ENCODE measurements at places on chromosomes 7 and 10. TPM values are rescaled to one million over a fixed set of nuclear protein-coding genes. Genes with fewer than 3 reads are reported as not detected.

- DNase-seq: no peak
These were observed 367.0 kb upstream of the MGMT start for GRCh38 chr10:129099992-129100391.

- DNase-seq: no peak
These were observed 150.5 kb downstream of the PCDH15 start for GRCh38 chr10:54650547-54650946.

DNA sequence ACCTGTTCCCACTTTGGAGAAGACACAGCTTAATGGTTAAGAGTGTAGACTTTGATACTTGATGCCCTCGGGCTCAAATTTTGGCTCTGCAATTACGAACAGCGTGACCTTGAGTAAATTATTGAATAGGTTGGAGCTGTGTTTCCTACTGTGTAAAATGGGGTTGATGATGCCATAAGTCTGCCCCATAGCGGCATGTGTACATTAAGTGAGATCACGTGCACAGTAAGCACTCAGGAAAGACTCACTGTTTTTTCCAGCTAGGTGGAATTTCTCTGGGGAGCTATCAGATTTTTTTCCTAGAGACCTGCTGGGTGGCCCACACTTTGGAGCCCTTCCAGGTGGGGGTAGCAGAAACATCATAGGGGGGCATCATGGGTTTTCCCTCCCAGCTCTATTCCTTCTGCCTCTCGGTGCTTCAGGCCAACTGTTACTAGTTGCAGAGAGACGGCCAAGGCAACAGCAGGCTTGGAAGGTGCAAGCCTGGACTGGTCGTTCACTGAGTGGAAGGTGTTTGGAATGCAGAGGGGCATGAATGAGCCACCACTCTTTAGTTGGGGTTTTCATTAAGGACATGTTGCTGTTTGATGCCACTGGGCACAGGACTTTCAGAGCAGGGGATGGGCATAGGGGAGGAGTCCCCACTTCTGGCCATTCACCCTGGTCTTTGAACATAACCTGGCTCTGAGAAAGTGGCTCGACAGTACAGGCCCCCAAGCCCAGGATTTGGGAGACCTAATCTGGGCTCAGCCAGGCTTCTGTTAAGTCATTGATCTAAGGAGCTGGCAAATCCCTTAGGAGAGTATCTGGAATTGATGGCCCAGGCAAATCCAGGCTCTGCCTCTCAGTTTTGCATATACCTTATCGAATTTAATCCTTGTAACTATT lies 64.0 kb downstream of the SYPL1 start:
- no peak for DNase-seq

The HKDC1 gene
- polyA plus RNA-seq: 0.07 TPM

GRCh38 chr7:72025381-72025960 lies 386.7 kb downstream of the CALN1 start:
- DNase-seq: no peak

- no peak for DNase-seq
These were observed 99.6 kb downstream of the ST8SIA6 start for GRCh38 chr10:17354781-17355180.

GRCh38 chr10:24463611-24464426 lies 254.9 kb downstream of the KIAA1217 start:
- peak; percentile 98 for DNase-seq

The SSC4D gene
- 0.63 TPM for polyA plus RNA-seq

DNA sequence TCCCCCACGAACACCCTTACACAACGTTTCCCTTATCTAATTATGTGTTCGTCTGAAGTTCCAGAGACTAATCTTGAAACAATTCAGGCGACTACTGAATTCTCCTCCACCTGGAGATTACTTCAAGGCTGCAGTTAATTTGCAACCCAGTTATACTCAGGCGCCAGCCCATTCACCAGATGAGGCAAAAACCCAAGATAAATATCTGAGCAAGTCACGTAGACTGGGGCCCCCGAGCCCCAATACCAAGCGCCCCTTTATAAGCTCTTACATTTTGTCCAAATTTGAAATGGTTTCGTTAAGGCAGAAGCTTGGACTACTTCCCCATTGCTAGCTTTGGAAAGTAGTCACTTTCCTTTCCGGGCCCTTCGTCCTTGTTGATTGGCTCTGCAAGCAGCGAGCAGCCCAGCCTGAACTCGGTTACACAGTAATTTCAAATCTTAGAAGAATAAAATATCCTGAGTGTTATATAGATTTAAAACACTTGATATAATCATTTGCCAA lies 1.2 kb downstream of the TPK1 start:
- no peak for DNase-seq

- DNase-seq: peak; percentile 67
These were observed 68.7 kb downstream of the SGMS1 start for GRCh38 chr10:50554995-50555568.

GRCh38 chr7:20395511-20395910 lies 64.8 kb downstream of the ITGB8 start:
- no peak for DNase-seq

The UCMA gene
- not detected for polyA plus RNA-seq

- peak; percentile 19 for DNase-seq
These were observed 23.0 kb upstream of the GRID1 start for GRCh38 chr10:86389441-86390193.

DNA sequence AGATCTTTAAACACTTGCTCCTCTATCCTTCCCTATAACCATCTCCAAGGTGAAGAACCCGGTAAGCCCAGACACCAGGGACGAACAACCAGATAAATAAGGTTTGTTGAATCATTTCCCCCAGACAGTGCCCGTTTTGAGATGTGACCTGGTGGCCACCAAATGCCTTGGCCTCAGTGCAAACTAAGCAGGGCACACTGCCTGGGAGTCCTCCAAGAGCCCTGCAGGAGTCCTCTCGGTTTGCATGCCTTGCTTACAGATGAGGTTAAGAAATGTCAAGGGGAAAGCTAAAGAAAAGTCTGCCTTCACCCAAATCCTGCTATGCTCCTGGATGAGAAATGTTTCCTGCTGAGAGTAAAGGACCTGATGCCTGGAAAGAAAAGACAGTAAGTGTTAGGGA lies 31.6 kb downstream of the SLIT1 start:
- DNase-seq: no peak

The GAD2 gene
- not detected for polyA plus RNA-seq

DNA sequence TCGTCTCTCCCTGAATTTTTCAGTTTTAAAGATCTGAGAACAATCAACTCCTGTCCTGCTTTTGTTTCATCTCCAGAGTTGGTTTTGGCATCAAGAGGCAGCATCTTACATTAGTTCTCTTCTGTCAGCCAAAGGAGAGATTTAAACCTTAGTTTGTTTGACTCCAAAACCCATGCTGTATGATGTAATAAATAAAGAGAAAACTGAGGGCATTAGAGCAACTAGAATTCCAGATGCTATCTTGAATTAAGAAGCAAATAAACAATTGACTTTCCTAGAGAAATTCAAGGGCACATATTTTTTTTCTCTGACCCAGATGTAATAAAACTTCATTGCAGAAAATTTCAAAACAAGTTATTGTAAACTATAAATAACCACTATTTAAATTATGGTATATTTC lies 54.4 kb downstream of the INHBA start:
- no peak for DNase-seq

The SNX10 gene
- polyA plus RNA-seq: not detected

The UCN3 gene
- not detected for polyA plus RNA-seq

DNA sequence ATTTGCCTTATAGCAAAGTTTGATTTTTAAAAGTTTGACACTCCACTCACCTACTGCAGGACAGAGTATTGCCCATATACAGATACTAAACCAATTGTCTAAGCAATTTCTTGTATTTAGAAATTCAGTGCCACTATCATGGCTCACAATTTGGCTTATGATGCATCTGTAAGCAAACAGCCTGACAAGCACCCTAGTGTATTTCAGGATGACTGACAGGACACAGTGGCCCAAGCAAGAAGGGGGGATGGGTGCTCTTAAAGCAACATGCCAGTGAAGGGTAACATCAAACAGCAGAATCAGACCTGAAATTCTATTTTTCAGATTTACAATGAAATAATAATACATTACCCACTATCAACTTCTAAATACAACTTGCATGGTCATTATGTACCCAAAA lies 30.5 kb downstream of the CTNNA3 start:
- DNase-seq: no peak

DNA sequence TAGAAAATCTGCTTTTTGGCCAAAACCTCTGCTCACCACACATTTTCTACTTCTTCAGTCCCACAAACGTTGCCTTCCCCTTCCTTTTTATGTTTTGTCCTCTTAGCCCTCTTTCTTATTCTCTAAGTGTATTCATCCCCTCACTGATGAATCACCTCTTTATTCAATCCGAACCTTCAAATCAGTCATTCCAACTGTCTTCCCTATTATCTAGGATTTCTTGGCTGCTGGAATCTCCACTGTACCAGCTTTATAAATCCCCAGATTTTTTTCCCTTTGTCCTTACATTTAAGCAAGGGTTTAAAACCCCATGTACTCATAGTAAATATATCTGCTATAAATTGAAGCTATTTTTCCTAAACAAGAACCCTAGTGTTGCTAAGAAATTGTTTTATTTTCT lies 176.9 kb downstream of the SEMA3A start:
- DNase-seq: no peak

DNA sequence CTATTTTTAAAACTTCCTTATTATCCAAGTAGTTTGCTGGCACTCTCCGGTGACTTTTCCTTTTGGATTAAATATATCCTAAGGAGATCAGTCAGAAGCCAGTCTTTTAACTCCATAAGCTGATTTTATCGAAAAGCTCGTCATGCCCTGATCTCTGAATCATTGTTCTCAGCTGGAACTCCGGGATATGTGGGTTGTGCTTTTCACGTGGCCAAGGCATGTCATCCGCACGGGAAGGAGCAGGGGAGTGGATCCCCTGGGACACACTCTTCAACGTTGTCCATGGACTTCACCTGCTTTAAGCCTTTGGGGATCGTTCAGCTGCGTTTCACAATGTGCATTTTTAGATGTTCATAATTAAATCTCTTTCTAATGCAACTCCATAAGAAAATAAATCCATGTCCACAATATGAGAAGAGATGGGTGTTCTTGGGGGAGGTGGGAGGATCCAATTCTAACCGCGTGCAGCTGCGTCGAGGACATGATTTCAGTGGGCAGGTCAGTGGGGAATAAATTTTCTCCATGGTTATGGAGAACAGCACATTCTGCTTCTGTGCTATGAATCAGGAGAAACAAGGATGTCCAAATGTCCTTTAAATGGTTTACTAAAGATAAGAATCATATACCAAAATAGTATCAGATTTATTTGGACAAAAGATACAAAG lies 229.5 kb upstream of the ADARB2 start:
- DNase-seq: no peak

DNA sequence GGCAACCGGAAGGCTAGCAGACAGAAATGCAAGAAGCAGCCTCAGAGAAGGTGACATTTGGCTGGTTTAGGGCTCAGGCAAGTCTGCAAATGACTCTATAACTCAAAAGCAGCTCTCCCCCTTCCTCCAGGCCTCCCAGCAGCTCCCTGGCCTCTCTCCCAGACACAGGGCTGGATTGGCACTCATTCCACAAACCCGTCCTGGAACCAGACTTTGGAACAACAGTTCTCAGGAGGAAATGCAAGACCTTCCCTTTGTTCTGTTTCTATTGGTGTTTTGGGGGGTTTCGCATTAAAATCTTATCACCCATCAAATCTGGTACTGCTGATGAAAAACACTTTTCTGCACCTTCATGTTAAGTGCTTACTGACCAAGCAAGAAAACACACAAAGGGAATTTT lies 40.3 kb upstream of the EFCAB10 start:
- peak; percentile 52 for DNase-seq

DNA sequence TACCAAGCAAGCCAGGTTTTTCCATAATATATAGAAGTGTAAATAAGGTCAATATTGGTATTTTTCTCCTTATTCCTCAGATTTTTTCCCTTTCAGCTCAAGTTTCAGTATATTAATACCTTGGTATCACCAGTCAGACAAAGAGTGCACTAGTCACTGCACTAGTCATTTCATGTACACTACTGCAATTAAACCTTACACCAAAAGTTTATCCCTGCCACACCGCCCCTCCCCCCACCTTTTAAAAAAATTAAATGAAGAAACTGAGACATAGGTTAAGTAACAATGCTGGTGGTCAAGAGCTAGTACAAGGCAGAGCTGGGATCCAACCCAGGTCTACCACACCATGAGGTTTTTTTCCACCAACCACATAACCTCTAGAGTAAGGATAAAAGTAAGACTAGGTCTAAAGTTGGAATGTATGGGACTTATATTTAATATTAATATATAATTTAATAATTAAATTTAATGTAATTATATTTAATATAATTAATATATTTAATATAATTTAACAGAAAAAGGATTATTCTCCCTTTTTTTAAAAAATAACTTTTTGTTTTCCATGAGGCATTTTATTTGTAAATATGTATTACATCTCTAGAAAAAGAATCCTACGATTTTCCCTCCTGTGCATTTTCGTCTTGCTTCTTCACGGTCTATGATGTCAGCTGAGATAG lies 68.5 kb downstream of the NT5C2 start:
- no peak for DNase-seq

GRCh38 chr10:130762491-130762890 lies 549.0 kb downstream of the TCERG1L start:
- DNase-seq: no peak

The CHST15 gene
- polyA plus RNA-seq: 0.10 TPM

- DNase-seq: peak; percentile 68
These were observed 78.3 kb upstream of the SLC26A5 start for GRCh38 chr7:103524042-103524907.

- DNase-seq: no peak
These were observed 143.4 kb upstream of the CHST15 start for GRCh38 chr10:124236816-124237215.

The EPO gene
- polyA plus RNA-seq: not detected

- DNase-seq: no peak
These were observed 55.7 kb upstream of the SRPK2 start for GRCh38 chr7:105444342-105444987.

GRCh38 chr10:95254629-95255028 lies 36.2 kb downstream of the PDLIM1 start:
- no peak for DNase-seq

The C10orf62 gene
- polyA plus RNA-seq: not detected

DNA sequence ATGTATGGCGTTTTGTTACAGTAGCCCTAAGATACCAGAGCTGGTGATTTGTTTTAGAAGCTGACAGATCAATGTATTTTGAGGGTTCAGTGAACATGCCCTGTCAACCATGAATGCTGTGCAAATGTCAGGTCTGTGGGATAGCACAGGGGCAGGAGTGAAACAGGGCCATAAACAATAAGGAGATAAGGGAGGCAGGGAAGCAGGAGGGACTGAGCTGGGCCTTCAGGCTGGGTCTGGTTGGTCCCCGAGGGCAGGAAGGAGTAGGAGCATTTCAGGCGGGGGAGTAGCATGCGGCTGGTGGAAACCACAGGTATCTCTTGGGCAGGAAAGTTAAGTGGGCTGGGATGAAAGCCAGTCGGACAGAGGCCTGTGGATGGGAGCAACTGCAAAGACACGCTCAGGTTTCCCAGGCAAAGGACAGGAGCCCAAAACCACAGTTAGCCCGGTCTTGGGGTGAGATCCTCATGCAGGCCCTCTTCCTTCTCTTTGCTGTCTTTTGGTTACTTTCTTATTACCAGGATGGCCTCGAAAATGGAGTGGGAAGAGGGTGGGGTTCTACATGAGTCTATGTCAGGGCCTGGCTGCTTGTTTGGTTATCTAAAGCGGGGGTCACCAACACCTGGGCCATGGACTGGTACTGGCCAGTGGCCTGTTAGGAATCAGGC lies 69.5 kb upstream of the SEPHS1 start:
- no peak for DNase-seq

- no peak for DNase-seq
These were observed 91.6 kb downstream of the HTR5A start for GRCh38 chr7:155161690-155162089.

- peak; percentile 47 for DNase-seq
These were observed 1.1 kb downstream of the NANOS1 start for GRCh38 chr10:119030421-119031250.

GRCh38 chr7:51070151-51070550 lies 246.5 kb downstream of the COBL start:
- DNase-seq: no peak

- peak; percentile 6 for DNase-seq
These were observed 62.4 kb downstream of the PRKAG2 start for GRCh38 chr7:151814400-151815009.

Measured in IMR-90 (cell line).